ENCODE measurements at places on chromosomes 16 and 17.

- peak; percentile 85 for DNase-seq
These were observed 806 bp upstream of the CYB561 start for GRCh38 chr17:63446753-63447470.

DNA sequence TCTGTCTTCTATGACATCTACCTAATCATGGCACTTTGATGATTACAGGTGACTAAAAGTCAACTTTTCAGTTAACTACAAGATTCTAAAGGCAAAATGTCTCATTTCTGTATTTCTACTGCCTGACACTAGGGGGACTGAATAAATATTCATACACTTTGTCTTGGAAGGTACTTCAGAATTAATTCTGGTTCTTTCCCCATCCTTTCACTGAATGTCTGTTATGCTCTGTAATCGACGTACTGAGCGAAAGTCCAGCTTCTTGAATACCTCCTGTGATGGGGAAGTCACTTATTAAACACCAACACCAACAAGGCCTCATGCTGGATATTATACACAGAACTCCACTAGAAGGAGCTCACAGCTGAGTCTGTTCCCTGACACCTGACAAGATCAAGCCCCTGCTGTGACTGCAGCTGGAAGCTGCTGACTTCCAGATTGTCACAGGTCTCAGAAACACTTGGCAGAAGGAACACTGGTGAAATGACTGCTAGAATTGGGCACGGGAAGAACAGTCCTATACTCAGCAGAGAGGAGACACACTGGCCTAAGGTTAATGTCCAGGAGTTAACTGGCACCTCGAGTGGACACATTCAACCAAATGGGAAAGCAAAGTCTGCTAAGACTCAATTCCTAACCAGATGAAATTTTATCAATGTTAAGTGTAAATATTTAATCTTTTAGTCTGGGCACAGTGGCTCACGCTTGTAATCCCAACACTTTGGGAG is 31.9 kb downstream of the CMC2 start:
- DNase-seq, result no peak

- no peak for DNase-seq
These were observed 1.1 kb upstream of the PKMYT1 start for GRCh38 chr16:2981177-2981898.

DNA sequence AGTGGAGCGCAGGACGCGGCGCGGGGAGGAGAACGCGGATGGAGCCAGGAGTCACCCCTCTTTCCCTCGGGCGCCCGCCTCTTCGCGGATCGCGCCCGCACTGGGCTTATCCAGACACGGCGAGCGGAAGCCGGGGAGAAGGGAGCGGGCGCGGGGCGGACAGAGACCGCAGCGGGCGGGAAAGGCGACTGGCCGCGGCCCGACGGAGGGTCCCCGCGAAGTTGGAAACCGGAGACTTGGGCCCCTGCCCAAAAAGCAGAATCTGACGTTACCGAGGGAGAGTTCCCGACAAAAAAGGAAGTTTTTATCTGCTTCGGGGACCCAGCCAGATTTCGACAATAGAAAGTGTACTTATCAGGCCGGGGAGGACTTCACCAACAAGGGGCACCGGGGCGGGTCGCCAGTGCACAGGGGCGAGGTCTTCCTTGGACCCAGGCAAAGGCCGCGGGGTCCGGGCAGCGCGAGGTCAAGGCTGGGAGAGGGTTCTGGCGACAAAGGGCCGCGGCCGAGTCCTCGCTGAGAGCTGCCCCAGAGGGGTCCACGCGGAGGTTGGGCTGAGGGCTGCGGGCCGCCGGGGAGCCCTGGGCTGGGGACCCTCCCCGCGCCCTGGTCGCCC is 519 bp downstream of the ST6GALNAC2 start:
- peak; percentile 43 for DNase-seq

DNA sequence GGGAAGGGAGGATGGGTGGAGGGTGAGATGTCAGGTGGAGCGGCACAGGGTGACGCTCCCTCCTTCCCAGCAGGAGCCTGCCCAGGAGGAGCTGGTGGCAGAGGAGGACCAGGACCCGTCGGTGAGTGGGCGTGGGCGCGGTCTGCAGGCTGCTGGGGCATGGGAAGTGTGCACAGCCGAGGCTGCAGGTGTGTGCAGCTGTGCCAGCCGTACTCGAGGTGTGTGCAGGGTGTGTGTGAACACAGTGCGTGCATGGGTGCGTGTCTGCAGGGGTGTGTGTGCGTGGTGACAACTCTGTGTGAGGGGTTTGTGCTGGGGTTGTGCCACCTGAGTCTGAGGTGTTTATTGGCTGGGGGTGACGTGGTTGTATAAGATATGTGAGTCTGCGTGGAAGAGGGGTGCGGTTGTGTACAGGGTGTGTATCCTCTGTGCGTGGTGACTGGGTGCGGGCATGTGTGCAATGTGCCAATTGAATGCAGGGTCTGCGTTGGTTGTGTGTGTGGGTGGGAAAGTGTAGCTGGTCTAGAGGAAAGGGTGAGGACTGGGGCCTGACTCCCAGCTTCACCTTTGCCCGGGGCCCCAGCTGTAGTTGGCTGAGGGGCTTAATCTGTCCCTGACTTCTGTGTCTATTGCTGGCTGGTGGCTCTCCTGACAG is 670 bp downstream of the TNFSF12 start:
- no peak for DNase-seq

GRCh38 chr17:9151091-9151490 is 129.8 kb downstream of the NTN1 start:
- no peak for DNase-seq

DNA sequence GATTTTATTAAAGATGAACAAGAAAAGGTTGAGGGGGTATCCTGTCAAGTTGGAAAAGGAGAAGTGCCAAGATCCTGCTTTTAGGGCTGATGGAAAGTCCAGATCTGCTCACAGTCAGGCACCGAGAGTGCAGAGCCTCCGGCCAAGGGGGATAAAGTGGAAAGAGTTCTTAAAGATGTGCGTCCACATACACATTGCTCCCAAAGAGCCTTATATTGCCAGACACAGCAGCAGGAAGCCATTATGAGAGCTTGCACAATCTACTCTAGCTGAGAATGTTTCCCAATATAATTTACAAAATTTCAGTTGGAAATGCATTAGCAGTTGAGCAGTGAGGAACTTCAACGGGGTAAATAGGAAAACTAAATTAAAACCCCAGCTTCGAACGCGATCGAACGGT is 95.6 kb downstream of the SALL1 start:
- DNase-seq, result no peak

DNA sequence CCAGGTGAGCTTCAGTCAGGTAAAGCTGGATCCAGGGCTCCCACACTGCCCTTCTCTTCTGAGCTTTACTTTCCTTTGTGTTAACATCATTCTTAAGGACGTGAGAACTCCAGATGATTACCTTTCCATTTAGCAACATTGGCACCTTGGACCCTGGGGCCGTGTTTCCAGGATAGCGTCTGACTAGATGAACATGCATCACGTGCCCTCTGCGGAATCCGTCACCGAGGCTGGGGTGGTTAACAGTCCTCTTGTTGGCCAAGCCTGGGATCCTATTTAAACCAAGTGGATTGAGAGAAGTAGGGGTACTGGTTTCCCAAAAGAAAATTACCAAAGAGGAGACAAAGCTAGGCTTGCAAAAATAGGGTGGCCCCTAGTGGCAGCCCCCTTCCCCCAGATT is 3.9 kb upstream of the LAT start:
- DNase-seq, result no peak

GRCh38 chr16:55710466-55710865 is 54.7 kb downstream of the SLC6A2 start:
- no peak for DNase-seq

DNA sequence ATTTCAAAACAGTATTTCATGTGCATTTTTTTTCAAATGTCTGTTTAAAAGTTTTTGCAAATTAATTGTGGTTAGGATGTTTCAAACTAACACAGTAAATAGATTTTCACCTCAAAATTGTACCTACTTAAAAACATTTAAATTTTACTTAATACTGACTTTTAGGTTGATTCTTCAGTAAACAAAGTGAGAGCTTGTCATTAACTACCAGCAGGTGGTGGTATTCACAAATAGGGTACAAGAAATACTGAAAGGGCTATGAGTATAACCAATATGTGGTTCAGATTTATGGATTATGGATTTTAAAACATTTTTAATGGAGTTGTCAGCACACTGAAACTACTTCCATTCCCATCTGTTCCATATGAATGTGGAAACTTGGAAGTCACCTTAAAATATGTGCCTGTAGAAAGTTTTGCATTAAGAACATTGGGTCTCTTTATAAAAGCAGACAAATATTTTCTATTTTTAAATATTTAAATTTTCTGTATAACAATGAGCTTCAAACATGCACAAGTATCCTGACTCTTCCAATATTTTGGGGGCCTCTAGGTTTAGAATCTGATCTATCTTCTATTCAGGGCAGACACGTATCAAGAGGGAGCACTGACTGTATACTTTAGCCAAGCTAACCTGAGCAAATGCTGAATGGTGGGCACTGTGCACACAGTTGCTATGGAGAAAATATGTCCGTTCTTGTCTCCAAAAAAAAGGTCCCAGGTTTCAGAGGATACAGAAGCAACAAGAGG is 155.6 kb downstream of the SNX11 start:
- DNase-seq, result peak; percentile 26

DNA sequence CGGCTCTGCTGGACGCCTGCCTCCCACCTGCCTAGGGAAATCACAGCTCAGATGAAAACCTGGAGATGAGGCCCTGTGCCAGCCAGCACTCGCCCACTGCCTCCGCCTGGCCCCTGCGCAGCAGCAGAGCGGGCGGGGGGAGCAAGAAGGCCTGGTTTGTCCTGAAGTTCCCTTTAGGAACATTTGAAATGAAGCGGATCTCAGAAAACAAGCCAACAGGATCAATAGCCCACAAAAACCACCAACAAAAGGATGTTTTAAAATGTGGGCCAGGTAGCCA is 48.0 kb downstream of the RBFOX3 start:
- DNase-seq, result no peak

DNA sequence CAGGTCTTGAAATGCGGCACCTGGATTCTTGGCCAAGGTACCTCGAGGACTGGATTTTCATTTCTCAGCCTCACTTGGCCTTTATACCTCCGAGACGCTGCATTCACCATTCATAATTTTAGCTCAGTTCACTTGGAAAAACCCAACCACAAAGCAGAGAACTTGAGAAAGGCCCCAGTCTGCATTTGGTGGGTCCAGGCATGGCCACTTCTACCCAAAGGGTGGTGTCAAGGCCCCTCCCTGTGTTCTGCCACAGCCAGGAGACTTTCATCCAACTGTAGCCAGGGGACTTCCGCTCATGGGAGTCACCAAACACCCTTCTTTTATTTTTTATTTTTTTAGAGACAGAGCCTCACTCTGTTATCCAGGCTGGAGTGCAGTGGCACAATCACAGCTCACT is 14.7 kb upstream of the TVP23A start:
- DNase-seq, result no peak

GRCh38 chr17:72955391-72956140 is 136.9 kb downstream of the SLC39A11 start:
- no peak for DNase-seq

GRCh38 chr17:12107905-12108304 is 87.2 kb downstream of the MAP2K4 start:
- no peak for DNase-seq
